ENCODE measurements at places on chromosomes 2 and 18.

DNA sequence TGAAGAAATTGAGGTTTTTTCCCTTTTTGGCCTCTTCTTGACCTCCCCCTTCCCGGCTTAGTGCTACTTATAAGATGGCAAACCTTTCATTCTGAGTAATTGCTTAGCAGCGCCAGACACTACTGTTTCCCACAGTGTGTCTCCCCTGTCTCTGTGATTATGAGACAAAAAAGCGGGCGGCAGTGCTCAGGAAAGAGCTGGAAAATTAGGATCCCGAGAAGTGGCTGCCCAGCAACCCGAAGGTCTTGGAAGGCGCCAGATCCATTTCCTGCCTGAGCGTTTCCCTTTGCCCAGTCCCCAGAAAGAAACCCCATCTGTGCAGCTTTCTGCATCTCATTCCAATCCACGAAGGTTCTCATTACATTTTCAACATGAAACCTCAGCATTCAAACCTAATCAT, 191.9 kb upstream of the APCDD1 start:
- DNase-seq: no peak

- no peak for DNase-seq
Measured at GRCh38 chr2:62217970-62218369, 22.1 kb downstream of the B3GNT2 start.

DNA sequence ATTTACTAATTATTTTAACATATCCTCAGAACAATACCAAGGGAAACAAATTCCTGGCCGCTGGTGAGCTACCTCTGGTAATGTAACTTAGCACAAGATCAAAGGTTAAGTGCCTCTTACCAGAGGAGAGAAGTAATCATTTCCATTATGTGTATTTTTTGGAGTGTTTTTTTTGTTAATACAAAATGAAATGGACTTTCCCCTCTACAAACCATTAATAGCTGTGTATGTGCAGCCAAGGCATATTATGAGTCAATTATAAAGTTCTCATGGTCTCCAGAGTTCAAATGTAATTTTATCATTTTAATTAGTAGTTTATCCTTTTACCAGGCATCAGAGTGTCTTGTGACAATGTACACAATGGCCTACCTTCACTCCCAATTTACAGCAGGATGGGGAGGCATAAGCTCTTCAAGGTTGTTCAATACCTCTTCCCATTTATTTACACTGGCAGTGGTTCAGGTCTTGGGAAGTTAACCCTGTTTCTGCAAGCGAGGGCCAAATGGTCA, 242.2 kb downstream of the TGIF1 start:
- DNase-seq: no peak

- DNase-seq: no peak
Measured at GRCh38 chr2:213119061-213119809, 32.2 kb downstream of the IKZF2 start.

Measured in SK-MEL-5 (cell line).